Left kidney (tissue), 8 donors: ENCODE measurements at places on chromosomes 4 and X. TPM values are rescaled to one million over a fixed set of nuclear protein-coding genes. Genes with fewer than 3 reads are reported as not detected.

NWD2 gene
- polyA plus RNA-seq, result 0.23 TPM

- no peak for DNase-seq
Observed at GRCh38 chr4:142567620-142568451, 278.3 kb downstream of the INPP4B start.

CFI gene
- 105 TPM for polyA plus RNA-seq

GRCh38 chrX:119729408-119730201 is 28.8 kb upstream of the SOWAHD start:
- DNase-seq, result no peak

- DNase-seq, result no peak
Observed at GRCh38 chr4:59570860-59571476, 1629.2 kb upstream of the ADGRL3 start.

DNA sequence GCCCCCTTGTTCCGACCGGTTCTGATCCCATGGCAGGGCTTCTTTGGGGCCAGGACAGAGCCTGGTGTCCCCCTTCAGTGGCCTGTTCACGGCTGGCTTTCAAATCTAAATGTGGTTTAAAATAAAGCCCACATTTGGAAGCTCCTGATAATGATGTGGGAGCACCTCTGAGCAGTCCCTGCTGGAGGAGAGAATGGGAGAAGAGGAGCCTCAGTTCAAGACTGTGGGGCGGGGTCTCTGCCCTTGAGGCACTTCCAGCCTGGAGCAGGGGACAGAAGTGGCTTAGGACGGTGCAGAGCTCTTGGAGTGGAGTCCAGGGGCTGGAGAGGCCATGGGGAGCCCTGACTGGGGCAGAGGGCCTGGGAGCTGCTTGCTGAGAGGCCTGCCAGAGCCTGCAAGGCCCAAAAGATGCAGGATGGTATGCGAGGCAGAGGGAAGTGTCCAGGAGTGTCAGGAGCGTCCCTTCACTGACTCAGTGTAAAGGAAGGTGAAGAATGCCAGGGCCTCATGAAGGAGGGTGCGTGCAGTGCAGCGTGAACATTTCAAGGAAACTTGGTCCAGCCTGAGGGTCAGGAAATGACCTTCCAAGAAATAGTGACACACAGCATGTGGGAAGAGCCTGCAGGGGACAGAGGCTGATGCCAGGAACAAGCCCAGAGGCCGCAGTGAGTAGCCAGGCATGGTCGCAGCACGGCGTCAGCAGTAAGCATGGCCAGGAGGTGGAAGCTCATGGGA is 21.1 kb upstream of the TADA2B start:
- DNase-seq, result no peak

SRPX2 gene
- 16.9 TPM for polyA plus RNA-seq

- no peak for DNase-seq
Observed at GRCh38 chrX:107700317-107700774, 72.0 kb downstream of the PRPS1 start.

DNA sequence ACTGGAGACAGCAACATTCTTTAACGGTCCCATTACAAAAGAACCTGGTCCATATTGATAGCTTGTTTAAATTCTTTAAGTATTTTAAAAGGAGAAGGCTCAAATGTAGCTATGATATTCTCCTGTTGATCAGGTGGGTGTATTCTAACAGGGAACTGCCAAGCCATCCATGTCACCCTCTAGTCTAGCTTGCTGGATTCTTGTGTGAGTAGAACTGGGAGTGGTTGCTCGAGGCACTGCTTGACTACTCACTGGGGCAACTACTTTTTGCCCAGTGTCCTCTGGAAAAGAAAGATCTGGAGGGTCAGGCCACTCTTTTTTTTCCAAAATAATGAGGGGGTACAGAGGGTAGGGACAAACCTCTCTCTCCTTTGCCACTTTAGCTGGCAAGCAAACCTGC is 155.1 kb downstream of the ZNF518B start:
- DNase-seq, result no peak

DNA sequence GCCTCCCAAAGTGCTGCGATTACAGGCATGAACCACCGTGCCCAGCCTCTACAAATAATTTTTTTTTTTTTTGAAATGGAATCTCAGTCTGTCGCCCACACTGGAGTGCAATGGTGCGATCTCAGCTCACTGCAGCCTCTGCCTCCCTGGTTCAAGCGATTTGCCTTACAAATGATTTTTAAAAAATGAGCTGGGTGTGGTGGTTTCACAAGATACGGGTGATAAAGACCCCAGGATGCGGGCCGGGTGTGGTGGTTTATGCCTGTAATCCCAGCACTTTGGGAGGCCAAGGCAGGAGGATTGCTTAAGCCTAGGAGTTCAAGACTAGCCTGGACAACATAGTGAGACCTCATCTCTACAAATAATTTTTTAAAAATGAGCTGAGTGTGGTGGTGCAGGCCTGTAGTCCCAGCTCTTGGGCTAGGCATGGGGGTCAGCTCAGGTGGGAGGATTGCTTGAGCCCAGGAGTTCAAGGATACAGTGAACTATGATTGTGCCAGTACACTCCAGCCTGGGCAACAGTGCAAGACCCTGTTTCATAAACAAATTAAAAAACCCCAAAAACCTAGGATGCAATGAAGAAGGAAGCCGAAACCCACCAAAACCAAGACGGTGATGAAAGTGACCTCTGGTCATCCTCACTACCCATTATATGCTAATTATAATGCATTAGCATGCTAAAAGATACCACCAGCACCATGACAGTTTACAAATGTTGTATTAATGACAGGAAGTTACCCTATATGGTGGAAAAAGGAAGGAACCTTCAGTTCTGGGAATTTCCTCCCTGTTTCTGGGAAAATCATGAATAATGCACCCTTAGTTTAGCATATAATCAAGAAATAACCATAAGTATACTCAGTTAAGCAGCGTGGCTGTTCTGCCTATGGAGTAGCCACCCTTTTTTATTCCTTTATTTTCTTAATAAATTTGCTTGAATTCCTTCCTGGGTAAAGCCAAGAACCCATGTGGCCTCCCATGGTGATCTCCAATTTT is 27.7 kb downstream of the PDGFRA start:
- DNase-seq, result no peak

GRCh38 chrX:41347186-41347585 is 13.2 kb downstream of the DDX3X start:
- no peak for DNase-seq

GRCh38 chrX:23118163-23118562 is 118.4 kb downstream of the DDX53 start:
- no peak for DNase-seq

- DNase-seq, result no peak
Observed at GRCh38 chrX:21972721-21973120, 32.2 kb downstream of the SMS start.

DNA sequence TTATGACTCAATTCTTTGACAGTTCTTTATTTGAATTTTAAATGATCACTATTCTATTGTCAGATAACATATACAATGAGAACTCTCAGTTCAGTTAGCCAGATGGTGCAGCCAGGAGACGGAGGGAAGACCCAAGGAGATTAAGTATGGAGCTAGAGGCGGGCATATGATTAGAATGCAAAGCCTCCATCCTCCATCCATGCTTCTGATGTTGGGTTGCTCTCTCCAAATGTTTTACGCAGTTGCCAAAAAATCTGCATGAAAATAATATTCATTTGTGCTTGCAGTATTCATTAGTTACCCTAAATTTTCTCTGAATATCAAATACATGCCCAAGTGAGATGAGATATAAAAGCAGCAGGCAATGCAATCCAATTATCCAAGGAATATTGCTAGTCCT is 874.8 kb downstream of the C4orf33 start:
- no peak for DNase-seq

GRCh38 chr4:182918044-182918607 is 940 bp upstream of the DCTD start:
- no peak for DNase-seq

GRCh38 chr4:61493470-61493869 is 293.3 kb downstream of the ADGRL3 start:
- DNase-seq, result no peak

DNA sequence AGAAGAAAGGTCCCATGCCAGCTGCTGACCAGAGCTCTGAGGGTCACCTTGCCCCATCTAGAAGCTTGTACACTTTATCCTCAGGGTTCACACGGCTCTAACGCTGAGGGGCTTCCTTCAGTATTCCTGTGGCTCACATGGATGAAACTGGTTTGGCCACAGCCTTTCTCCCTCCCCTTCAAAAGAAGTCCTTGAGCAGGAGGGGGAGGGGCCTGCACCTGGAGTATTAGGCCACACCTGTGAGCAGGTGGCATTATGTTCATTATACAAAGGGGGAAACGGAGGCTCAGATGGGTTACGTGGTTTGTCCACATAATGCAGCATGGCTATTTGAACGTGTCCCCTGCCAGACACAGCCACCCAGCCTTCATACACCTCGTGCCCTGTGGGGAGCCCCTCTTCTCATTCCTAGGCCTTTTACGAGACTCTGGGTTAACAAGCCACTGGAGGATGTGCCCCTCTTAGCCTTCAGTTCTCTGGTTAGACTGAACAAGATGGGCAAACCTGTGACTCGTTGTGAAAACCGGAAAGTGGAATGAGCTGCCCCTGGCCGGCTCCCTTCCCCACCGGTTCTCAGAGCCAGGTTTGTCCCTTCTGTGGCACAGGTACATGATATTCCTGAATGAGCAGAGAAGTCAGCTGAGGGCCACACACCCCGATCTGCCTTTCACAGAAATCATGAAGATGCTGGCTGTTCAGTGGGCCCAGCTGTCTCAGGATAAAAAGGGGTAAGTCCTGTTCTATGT is 27.2 kb upstream of the JAKMIP1 start:
- DNase-seq, result no peak

CLNK gene
- 0.91 TPM for polyA plus RNA-seq

DNA sequence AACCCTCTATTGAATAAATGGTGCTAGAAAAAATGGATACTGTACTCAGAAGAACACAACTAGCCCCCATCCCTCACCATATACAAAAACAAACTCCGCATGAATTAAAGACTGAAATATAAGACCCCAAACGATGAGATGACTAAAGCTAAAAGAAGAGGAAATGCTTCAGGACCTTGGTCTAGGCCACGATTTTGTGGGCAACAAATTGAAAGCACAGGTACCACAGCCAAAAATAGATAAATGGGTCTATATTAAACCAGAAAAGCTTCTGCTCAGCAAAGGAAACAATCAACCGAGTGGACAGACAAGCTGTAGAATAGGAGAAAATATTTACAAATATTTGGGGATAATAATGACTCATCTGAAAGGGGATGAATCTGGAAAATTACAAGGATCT is 86.4 kb upstream of the DHRSX start:
- DNase-seq, result no peak

- no peak for DNase-seq
Observed at GRCh38 chr4:5463361-5463760, 245.0 kb downstream of the EVC2 start.

GRCh38 chr4:171430495-171430894 is 382.7 kb upstream of the GALNTL6 start:
- no peak for DNase-seq

DNA sequence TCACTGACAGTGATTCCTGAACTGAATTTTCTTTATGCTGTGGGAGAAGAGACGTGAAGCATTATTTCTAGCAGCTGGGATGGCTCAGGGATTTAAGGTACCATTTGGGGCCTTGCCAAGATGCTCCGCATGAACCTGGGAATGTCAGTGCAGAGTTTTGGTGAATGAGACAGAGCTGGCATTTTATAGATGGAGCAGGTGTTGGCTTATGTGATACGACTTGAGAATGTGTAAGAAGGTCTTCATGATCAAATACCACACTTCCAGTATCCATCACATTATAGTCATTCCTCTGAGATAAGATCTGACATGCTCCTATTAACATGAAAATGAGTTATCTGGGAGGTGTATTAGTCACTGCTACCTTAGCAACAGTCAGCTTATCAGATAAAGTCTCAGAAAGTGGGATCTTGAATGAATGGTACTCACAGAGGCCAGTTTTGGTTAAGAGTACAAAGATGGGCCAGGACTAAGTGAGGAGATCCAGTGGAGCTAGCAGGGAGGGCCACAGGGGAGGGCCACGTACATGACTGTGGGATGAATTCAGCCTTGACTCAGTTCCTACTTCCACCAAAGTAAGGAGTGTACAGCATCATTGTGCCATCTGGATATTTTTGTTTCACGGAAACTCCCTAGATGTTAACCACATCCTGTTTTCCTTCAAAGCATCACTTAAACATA is 116.7 kb downstream of the SPCS3 start:
- no peak for DNase-seq

GRCh38 chr4:189071241-189071640 is 869.4 kb upstream of the FRG1 start:
- no peak for DNase-seq

- no peak for DNase-seq
Observed at GRCh38 chrX:117989512-117989911, 127.1 kb downstream of the KLHL13 start.

DNA sequence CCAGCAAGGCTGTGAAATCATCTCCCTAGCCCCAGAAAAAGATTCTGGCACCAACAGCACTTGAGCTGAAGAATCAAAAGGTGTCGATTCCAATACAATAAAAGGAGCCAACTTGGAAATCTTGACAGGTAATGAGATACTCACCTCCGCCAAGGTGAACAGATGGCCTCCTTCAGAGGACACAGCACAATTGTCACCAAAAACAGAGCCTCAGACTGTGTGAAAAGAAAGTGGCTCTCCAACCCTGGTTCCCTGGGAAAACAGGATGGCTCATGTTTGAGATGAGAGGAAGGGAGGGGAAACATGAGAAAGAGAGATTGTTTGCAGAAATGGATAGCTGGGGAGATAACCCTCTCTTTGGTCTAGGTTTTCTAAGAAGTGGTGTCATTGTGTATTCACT is 168.9 kb downstream of the HS3ST1 start:
- no peak for DNase-seq

DNA sequence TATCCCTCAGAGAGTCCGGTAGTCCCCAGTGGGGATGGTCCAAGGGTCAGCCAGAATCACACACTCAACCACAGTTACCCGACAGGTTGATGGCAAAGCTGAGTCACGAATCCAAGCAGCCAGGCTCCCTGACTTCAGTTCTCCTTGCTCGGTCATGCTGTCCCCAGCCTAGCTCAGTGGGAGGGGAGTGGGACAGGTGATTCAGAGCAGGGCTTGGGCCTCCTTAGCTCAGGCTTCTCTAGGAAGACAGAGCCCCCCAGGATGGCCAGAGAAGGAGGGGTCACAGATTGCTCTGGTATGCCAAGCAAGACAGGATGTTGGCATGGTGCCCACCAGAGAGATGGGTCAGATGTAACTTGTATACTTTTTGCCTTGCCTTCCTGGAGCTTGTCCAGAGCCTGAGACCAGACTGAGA is 66.5 kb downstream of the EFNB1 start:
- DNase-seq, result no peak

FGF16 gene
- polyA plus RNA-seq, result not detected

DNA sequence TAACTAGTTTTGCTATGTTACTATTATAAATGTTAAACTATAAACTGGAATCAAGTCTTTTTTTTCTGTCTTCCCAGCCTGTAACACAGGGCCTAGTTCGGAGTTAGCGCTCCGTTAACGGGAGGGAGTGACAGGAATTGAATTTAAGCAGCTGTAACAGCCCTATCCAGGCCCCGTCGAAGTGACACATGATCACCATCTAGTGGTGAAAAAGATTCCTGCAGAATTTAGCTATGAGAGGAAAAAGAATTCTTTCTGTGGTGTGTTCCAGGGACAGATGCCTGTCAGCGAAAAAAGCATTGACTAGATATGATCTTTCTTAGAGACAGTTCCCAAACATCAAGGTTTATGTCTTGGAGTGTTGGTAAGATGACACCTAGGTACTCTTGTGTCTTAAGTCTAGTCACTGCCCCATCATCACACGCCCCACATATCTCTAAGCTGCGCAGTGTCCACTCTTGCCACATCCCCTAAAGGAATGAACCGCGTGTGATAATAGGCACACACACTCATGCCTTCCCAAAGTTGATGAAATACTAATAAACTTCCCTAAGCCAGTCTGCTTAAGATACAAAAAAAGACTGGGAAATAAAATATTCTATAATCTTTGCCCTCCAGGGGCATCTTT is 2.1 kb downstream of the GAB3 start:
- DNase-seq, result no peak

- DNase-seq, result no peak
Observed at GRCh38 chr4:173185847-173186510, 17.4 kb downstream of the GALNT7 start.
